RPMI7951 (cell line): ENCODE measurements at places on chromosomes 6 and 20. TPM values are rescaled to one million over a fixed set of nuclear protein-coding genes. Genes with fewer than 3 reads are reported as not detected.

The FRK gene
- total RNA-seq = 1.7 and 1.8 TPM in 2 replicates

The SCGN gene
- total RNA-seq = not detected in 2 replicates

DNA sequence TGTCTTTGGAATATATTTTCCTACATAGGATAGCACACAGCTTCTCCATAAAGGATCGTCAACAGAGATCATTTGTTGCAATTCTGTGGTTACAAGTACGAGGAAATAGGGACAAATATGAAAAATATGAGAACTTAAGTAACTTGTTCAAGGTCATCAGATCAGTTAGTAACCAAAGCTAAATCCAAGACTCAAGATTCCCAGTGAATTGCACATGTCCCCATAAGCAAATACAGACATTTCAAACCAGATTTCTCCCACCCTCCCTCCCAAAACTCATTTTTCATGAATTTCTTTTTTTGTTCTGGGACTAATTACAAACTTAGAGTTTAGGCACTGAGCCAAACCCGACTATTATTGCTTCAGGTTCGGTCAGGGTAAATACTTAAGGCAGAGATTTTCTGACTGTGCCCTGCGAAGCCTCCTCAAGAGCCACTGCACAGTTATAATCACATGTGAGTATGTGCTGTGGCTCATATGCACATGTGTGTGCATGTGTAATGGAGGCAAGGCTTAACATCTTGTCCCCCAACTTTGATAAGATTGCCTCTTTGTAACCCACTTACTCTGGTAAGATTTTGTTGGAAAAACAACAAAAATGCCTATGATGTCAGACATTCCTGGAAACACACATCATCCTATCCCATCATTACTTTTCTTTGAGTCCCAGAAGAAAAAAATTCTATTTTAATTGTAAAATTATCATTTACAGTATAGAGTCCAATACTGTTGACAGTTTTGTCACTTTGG, 216.2 kb downstream of the CD83 start:
- peak; percentile 31 for DNase-seq

DNA sequence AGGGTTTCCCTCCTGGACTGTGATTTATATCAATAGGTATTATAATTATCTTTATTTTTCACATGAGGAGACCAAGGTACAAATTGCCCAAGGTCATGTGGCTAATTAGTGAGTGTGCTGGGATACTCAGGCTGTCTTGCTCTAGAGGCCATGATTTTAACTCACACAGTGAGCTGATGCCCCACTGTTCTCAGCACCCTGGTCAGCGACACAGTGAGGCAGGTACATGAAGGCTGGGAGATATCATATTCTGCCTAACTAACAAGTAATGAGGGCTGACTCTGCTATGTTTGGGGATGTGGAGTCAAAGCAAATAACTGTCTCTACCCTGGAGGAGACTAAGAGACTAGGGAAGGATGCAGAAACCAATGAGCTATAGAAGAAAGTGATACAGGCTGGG, 501.1 kb downstream of the PTPRT start:
- DNase-seq = no peak

DNA sequence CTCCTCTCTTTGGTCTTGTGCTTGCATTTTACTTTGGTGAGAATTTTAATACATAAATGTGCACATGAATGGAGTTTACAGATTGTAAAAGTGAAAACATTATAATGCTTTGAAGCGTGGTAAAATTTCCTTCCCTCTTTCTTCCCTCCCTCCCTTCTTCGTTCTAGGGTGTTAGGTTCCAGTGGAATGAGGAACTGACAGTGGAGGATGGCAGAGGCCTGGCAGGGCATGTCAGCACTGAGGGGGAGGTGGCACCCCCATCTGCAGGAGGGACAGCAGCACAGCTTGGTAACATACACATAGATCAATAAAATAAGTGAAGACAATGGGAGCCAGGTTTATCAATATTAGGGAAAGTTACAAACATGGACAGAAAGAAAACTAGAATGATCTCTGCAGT, 47.5 kb downstream of the RNASET2 start:
- no peak for DNase-seq

GRCh38 chr6:105872249-105872648, 213.9 kb upstream of the PRDM1 start:
- peak; percentile 64 for DNase-seq

GRCh38 chr20:33765592-33765991, 33.8 kb downstream of the ZNF341 start:
- DNase-seq = no peak

DNA sequence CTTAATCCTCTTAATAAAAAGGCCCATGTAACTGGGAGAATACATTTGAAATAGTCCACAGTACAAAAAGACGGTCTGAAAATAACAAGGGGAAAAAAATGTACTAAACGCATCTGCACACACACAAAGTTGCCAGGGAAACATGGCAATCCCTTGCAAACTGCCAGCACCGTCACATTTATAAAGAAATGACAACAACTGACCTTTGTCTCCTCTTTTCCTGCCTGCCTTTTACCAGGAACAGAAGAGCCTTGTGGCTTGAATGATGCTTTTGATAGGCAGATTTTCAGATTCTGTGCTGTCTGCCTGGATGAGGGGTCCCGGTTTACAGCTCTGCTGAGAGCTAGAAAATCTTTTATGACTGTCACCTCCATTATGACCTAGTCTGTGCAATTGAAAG, 308.6 kb upstream of the ZFP64 start:
- no peak for DNase-seq

DNA sequence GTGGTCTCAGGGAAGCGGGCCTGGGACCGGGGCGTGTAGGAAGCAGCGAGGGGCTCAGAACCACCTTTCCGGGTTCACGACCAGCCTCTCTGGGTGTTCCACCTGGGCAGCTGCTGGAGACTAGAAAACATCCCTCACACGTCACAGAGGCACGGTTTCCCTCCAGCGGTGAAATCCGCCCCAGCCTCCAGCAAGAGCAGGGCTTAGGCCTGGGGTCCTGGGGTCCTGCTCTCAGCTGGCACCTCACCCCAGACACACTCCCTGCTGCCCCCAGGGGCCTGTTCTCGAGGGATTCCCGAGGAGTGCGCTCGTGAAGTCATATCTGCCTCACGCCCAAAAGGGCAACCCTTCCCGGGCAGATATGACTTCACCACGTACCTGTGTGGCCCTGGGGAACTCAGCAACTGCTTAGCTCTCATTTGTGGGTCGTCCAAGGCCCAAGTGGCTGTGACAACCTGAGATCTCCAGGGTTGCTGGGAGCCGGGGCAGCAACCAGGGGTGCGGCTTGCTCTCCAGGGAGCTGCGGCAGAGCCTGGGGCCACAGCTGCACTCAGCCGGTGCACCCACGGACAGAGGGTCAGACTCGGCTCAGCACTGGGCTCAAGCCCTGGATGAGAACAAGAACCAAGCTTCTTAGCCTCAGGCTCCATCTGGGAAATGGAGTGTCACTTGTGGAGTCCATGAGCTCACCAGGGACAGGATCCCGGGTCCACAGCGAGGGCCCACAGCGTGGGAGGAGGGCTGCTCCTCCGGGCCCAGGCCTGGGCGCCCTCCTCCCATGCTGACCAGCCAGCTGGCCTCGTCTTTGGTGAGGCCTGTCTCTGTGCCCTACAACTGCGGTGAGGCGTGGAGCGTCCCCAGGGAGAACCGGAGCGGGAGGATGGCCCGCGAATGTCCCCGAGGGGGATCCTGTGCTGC, 661 bp downstream of the FNDC11 start:
- peak; percentile 52 for DNase-seq

- DNase-seq = no peak
Measured at GRCh38 chr6:2633736-2634135, 117.0 kb downstream of the MYLK4 start.
